ENCODE measurements at places on chromosomes 16 and 17.

GRCh38 chr17:71203953-71204352 lies 916.9 kb upstream of the SOX9 start:
- no peak for DNase-seq

DNA sequence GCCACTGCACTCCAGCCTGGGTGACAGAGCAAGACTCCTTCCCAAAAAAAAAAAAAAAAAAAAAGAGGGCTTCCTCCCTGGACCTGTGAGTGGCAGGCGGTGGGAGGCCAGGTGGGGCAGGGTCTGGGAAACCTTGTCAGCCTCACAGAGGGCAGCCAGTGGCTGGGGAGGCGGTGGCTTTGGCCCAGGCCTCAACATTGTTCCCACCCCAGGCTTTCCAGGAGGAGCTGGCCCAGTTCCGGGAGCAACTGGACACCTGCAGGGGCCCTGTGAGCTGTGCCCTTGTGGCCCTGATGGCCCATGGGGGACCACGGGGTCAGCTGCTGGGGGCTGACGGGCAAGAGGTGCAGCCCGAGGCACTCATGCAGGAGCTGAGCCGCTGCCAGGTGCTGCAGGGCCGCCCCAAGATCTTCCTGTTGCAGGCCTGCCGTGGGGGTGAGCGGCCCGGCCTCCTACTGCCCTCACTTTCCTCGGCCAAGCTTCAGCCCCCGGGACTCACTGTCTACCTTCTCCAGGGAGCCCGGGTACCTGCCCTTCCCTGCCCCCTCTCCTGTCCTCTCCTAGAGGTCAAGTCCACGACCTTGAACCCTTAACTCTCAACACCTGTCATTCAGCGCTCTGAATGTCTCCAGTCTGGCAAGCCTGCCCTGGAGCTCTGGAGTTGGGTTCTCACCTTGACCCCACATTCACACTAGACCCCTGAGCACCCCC lies 12.4 kb downstream of the ZNF213 start:
- DNase-seq = no peak

DNA sequence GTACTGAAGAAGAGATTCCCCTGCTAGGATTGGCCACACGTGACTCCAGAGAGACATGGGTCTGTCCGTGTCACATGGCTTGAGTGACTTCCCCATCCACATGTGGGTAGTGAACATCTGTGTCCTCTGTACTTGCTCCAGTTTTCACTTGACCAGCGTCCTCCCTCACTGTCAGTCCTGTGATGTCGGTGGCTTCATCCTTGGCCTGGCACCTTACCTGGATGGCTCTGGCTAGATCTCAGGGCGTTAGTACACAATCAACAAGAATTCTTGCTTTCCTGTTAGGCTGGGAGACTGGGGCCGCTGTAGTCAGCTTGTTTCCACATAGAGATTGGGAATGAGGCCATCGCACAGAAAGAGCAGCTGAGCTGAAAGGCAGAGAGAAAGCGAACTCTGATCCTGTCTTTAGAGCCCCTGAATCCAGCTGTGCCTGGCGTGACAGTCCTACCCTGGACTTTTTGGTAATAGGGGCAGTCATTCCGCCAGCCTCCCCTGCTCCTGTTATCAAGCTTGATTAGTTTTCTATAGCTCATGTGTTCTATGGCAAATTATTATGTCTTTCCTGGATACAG lies 227.3 kb downstream of the SNX29 start:
- no peak for DNase-seq

DNA sequence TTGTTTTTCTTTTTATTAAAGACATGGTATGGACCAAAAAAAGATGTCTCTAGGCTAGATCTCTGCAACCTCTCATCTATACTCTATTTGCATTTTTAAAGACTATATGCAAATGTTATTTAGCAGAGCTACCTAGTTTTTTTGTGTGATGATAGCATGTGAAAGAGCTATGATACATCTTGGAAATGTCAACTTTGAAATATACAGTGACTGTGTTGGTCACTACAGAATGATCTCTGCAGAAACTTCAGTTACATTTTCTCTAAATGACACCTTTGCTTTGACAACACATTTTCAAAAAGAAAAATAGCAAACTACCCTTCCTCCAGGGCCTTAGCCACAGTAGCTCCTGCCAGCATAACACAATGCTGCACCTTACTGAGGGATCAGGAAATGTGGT lies 86.6 kb downstream of the PRKCB start:
- DNase-seq = no peak

DNA sequence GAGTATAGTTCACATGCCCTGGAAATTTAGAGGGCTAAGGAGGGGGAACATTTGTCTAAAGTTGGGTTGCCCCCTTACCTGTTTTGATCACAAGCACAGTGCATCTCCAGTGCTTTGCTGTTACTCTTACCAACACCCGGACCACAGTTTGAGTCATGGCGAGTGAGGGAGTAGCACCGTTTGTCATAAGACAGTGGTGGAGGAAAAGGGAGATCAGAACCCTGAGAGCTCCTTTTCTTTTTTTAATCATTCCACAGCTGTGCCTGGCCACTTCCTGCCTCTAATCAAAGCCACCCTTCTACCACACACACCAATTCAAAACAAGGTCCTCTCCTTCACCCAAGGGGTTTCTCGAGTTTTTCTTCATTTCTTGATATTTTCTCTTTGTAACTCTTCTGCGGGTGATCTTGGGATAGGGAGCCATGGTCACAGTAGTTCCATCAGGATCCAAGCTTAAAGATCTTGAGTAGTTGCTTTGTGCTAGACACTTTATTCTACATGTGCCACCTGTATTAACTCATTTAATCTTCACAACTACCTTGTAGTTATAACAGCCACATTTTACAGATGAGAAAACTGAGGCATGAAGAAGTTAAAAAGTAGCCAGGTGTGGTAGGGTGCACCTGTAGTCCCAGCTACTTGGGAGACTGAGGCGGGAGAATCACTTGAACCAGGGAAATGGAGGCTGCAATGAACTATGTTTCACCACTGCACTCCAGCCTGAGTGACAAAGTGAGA lies 5.0 kb upstream of the MYL4 start:
- peak; percentile 69 for DNase-seq

DNA sequence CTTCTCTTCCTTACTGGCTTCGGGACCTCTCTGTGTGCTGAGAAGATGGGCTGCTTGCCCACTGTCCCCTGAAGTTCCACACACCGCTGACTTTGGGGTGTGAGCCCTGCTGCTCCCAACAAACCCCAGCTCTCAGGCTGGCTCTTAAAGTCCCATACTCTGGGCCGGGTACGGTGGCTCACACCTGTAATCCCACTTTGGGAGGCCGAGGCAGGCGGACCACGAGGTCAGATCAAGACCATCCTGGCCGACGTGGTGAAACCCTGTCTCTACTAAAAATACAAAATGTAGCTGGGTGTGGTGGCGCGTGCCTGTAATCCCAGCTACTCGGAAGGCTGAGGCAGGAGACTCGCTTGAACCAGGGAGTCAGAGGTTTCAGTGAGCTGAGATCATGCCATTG lies 17.2 kb downstream of the CD7 start:
- DNase-seq = no peak

- DNase-seq = no peak
These were observed 20.0 kb upstream of the RNF135 start for GRCh38 chr17:30950669-30951399.

GRCh38 chr17:55606488-55606815 lies 95.2 kb upstream of the SMIM36 start:
- no peak for DNase-seq

GRCh38 chr16:27405546-27406451 lies 3.8 kb downstream of the IL21R start:
- peak; percentile 20 for DNase-seq

DNA sequence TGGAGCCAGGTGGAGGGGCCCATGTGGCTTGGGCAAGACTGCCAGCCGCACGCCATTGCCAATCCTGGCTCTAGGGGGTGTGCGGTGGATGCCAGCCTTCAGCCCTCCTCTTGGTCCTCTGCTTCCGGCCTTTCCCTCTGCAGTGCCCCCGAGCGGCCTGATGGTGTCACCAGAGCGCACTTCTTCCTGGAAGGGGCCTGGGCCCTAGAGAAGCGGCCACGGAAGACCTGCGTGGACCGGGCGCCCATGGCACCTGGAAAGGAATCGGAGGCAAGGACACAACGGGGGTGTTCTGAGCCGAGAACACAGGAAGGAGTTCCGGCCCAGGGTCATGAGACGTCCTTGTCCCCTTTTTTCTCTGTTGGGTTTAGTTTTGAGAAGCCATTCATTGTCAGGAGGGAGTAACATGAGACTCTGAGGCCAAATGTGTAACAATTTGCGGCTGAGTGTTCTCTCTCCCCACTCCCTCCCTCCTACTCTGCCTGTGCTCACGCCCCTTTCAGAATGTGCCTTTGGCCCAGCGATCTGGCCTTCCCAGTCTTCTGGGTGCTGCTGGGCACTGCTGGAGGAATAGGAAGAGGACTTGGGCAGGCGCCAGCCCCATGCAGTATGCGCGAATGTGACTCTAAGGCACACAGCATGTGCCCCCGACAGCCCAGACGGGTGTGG lies 92.8 kb downstream of the IRX3 start:
- DNase-seq = peak; percentile 6

DNA sequence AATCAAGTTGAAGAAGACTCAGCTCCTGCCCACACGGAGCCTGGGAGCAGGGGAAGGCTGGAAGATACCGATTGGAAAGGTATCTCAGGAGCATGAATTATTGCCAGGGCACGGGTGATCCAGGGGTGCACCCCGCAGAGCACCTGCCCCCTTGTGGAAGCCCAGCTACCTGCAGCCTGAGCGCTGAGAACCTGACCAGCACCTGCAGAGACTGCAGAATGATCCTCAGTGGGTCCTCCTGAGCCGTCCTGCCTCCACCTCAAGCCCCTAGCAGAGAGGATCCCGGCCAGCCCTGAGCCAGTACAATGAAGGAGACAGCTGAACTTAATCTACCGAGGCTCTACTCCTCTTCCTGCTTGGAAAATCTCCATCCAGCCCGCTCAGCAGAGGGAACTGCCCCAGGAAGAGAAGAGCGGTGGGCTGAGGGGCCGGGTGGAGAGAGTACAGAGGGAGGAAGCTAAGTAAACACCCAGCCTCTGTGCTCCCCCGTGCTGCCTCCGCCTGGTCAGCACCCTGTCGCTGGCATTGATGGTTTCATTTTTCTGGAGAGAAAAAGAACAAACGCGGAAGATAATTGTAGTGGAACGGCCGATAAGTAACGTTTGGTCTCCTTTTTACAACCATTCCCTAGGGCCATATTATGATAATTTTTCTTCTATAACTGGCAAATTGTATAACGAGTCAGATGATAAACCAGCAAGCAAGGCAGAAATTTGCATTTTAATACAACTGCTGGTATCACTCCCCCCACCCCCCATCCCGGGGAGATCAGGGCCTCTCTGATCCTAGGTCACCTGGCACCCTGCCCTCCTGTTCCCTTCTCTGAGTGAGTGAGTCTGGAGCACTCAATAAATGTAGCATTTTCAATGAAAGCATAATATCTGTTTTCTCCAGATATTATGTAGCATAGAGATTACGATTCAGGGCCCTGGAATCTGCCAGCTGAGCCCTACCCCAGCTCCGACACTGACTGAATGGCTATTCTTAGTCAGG lies 204.5 kb upstream of the RPL38 start:
- peak; percentile 39 for DNase-seq

DNA sequence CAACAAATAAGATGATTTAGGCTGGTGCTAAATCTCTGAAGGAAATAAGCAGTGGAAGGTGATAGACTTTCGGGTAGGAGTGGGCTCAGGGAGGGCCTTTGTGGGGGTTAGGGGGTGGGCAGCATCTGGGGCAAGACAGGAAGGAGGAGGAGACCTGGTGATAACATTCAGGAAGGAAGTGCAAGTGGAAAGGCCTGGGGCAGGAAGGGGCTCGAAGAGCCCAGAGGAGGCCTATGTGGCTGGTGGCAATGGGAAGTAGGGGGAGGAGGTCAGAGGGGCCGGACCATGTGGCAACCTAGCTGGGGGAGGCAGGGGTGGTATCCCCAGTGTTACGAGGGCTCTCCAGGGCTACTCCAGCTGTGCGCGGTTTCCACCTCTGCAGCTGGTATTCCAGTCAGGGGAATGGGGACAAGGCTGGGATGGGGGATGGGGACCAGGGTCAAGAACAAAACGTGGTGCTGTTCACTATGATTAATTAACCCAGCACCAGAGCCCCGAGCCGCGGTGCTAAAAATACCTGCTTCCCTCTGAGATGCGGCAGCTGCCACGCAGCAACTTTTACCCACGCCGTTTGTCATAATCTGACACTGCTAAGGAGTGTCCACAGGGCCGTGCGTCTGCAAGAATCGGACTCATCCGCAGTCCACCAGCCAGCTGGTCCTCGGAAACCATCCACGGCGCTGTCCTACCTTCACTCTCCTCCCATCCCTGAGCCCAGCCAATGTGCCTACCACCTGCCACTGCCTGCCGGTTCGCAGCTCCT lies 5.2 kb upstream of the CCDC182 start:
- DNase-seq = no peak

- peak; percentile 54 for DNase-seq
These were observed 4.5 kb downstream of the TMEM100 start for GRCh38 chr17:55717898-55718735.

DNA sequence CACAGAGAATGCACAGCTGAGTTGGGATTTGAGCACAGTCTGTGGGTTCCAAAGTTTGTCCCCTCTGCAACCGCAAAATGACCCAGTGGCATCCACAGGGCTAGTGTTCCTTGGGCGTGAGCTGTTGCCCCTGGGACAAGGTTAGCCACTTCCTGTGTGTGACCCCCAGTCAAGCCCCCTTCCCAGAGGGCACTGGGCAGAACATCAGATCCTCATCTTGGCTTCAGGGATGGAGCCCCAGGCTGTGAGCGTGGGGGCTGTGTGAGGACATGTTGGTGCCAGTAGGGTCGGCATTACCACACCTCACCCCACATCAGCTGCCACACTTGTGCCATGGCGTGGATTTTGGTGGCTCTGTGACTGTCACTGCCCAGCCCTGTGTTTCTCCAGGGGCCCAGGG lies 55.3 kb downstream of the USP22 start:
- DNase-seq = no peak

- no peak for DNase-seq
These were observed 1.5 kb upstream of the FAAP100 start for GRCh38 chr17:81553616-81554181.

GRCh38 chr16:86578611-86579267 lies 390 bp downstream of the FOXL1 start:
- no peak for DNase-seq

- no peak for DNase-seq
These were observed 2.3 kb downstream of the ENKD1 start for GRCh38 chr16:67664258-67664657.

DNA sequence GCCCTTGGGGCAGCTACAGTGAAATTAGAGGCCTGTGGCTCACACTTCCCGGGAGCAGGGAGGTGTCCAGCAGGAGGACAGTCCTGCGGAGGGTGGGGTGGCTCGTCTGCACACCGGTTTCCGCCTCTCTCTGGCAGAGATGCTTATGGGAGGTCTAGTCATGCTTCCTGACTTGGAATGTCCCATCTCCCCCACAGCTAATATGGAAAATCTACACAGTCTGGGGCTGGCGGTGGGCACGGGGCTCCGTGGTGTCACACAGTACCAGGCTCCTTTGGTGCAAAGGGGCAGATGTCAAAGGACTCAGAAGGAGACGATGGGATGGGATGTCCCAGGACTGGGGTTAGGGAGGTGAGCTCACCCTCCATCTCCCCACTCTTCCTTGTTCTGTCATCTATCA lies 44.1 kb upstream of the DOC2B start:
- DNase-seq = no peak

- no peak for DNase-seq
These were observed 22.1 kb downstream of the COX10 start for GRCh38 chr17:14091367-14091766.

All from CD4-positive, alpha-beta T cell treated with Interleukin-15 for 4 hours (primary cell).